Activated CD8-positive, alpha-beta T cell treated with anti-CD3 and anti-CD28 coated beads for 36 hours (primary cell): ENCODE measurements at places on chromosomes 3 and 15. TPM values are rescaled to one million over a fixed set of nuclear protein-coding genes. Genes with fewer than 3 reads are reported as not detected.

ARRDC4 gene
- 0.94 TPM for total RNA-seq

CCR9 gene
- 0.20 TPM for total RNA-seq

C3orf22 gene
- not detected for total RNA-seq

ACTRT3 gene
- total RNA-seq: 0.54 TPM

NKIRAS1 gene
- 3.6 TPM for total RNA-seq

NMB gene
- total RNA-seq: 1.7 TPM

KCNAB1 gene
- not detected for total RNA-seq

ECT2 gene
- 29.8 TPM for total RNA-seq

NSMCE3 gene
- total RNA-seq: 10.5 TPM
